ENCODE measurements at places on chromosomes 2 and 18.

- DNase-seq = no peak
Measured at GRCh38 chr2:31469648-31470047, 55.1 kb upstream of the XDH start.

DNA sequence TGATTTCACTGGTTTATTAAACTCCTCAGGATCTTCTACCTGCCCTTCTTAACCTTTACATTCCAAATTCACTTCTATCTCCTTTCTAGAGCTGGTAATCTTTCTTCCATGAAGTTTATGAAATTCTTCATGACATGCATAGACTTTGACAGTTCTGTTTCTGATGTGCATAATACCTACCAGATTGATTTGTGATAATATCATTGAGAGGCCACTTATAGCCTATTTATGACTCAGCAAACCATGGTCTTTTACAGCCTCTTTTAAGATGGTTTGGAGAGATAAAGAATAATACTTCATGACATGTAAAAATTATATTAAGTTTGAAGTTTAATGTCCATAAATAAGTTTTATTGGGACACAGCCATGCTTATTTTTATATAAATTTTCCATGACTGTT lies 14.0 kb downstream of the SCN2A start:
- DNase-seq = no peak

DNA sequence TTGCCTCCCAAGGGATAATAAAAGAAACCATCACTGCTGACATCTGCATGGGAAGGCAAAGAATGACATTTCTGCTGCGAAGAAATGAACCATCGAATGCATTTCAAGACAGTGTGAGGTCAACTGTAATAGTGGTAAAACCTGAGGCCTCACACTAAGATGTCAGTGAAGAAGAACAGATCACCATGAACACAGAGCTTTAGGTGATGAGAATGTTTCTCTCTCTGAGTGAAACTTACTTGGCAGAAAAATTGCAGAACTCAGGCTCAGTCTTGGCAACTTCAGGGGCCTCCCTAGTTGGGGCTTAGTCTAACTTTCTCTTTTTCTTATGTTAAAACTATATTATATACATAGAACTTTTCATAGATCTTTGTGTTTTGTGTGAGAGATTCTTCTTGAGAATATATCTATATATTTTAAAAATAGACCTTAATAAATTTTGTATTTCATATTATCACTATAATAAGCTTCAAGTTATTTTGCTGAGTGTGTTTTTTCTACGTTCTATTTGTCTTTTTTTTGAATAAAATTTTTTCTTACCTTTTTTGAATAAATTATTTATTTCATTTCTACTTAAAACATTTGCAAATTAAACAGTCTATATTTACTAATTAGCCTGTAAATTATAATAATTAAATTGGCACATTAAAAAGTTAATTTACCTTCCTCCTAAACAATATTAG lies 427.5 kb upstream of the TRIB2 start:
- no peak for DNase-seq

DNA sequence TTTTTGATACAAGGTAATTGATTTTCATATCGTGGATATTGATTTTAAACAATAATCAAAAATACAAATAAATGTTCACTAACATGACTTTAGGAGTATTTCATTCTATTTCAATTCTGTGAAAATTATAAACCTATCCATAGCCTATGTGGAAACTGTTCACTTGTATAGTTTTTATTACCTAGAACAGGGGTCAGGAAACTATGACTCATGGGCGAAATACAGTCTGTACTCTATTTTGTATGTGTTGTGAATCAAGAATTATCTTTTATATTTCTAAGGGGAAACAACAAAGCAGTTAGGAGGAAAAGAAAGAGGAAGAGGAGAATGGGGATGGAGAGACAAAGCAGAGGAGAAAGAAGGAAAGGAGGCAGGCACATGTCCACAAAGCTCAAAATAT lies 181.7 kb upstream of the VRK2 start:
- no peak for DNase-seq

Data from NCI-H526 (cell line).